Hippocampal formation (tissue), 2 donors: ENCODE measurements at places on chromosomes 2 and 18.

GRCh38 chr18:59272891-59273758 lies at the start of gene RAX:
Gene RAX (minus strand): TSS chr18:59273454. CDS start chr18:59273206, 248 bp downstream.
- DNase-seq: no peak

GRCh38 chr18:76429262-76430126 lies 65.5 kb downstream of the ZNF516 start:
- DNase-seq: no peak

GRCh38 chr2:105179469-105180372 lies 61.8 kb upstream of the GPR45 start:
- DNase-seq: no peak

DNA sequence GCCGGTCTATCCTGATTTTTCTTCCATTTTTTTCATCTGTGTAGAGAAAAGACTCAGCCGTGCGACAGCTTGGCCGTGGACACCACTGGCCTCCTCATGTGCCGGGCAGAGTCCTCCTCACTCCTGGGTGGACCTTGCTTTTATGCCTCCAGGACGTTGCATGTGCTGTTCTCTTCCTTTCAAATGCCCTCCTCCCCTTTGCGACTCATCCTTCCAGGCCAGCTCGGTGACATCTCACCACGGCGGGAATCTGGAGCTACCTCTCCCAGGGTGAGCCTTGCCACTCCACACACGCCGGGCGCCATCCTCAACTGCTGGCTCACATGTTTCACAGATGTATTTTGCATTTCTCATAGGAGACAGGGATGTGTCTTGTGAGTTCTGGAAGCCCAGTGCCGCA lies 198.5 kb upstream of the HDAC4 start:
- DNase-seq: no peak

- no peak for DNase-seq
Measured at GRCh38 chr2:26583381-26583911, 57.7 kb downstream of the CIB4 start.

DNA sequence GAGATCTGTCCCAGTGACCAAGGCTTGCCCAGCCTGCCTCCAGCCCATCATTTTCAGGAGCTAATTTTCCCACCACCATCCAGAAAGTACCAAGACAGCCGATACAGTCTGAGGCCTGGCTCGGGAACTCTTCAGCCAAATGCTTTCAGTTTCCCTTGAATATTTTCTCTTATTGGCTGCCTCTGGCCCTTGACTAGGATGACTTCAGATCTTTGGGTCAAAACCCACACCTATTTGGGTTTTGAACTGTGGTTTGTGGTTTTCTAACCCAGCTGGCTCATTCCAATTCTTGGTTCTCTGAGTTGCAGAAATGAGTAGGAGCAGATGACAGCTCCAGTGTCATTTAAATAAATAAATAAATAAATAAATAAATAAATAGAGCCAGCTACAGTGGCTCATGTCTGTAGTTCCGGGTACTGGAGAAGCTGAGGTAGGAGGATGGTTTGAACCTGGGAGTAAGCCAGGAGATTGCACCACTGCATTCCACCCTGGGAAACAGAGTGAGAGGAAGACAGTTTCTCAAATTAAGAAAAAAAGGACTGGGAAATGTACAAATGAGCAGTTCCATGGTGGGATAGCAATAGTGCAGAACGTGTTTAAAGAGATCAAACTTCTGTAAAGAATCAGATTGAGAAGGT lies 465.0 kb upstream of the SOX11 start:
- DNase-seq: no peak

DNA sequence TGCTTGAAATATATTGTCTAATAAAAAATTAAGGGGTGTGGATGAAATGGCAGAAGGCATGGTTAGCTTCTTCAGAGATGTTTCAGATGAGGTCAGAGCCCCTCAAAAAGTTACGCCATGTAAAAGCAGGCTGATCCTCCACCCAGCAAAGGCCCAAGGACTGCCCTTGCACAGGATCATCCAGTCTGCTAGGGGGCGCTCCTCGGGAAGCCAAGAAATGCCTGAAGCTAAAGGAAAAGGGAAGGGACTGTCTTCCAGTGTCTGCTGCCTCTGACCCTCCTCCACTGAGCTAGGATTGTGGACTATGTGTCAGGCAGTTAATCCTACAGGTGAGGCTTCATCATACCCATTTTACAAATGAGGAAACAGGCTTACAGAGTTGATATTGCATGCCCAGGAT lies 33.8 kb upstream of the TEX51 start:
- DNase-seq: no peak
